ENCODE measurements at places on chromosomes 12 and 14. TPM values are rescaled to one million over a fixed set of nuclear protein-coding genes. Genes with fewer than 3 reads are reported as not detected.

- ATAC-seq: no peak
Measured at GRCh38 chr14:57822081-57822480, 43.8 kb downstream of the SLC35F4 start.

DNA sequence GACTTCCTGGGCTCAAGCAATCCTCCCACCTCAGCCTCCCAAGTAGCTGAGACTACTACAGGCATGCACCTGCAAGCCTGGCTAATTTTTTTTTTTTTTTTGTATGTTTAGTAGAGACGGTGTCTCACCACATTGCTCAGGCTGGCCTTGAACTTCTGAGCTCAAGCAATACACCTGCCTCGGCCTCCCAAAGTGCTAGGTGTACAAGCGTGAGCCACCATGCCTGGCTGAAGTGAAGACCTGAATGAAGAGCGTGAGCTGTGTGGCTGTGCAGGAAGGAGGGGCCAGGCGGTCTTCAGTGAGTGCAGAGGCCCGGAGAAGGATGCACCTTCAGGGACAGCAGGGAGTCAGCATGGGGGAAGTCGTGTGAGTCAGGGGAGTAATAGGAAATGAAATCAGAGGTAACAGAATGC lies 14.9 kb upstream of the NFKBIA start:
- no peak for ATAC-seq

- no peak for ATAC-seq
Measured at GRCh38 chr12:92381856-92382255, 236.2 kb upstream of the BTG1 start.

CSRP2 gene
- total RNA-seq: 1.2 TPM

TAS2R50 gene
- 0.84 TPM for total RNA-seq

CMKLR1 gene
- not detected for total RNA-seq
